ENCODE measurements at places on chromosomes 2 and 18.

- peak; percentile 51 for DNase-seq
Measured at GRCh38 chr2:96760986-96761832, 507 bp downstream of the CNNM4 start.

GRCh38 chr2:74074487-74074886 is 73.2 kb downstream of the BOLA3 start:
- no peak for DNase-seq

DNA sequence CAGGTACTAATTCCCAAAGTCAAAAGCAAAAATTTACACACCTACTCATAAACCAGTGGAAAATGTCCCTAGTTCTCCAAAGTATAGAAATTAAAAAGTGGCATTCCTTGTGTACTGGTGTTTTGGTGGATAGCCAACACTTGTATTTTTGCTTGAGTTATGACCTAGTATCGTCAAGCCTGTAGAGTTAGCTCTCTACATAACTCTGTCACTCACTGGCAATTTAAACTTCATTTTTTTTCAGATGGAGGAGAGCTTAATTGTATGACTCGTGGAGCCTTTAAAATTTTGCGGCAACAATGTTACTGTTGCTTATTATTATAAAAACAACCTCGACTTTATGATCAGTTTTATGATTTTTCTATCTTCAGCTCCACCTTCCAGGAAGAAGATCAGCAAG is 58.7 kb downstream of the ITGB6 start:
- DNase-seq: no peak

DNA sequence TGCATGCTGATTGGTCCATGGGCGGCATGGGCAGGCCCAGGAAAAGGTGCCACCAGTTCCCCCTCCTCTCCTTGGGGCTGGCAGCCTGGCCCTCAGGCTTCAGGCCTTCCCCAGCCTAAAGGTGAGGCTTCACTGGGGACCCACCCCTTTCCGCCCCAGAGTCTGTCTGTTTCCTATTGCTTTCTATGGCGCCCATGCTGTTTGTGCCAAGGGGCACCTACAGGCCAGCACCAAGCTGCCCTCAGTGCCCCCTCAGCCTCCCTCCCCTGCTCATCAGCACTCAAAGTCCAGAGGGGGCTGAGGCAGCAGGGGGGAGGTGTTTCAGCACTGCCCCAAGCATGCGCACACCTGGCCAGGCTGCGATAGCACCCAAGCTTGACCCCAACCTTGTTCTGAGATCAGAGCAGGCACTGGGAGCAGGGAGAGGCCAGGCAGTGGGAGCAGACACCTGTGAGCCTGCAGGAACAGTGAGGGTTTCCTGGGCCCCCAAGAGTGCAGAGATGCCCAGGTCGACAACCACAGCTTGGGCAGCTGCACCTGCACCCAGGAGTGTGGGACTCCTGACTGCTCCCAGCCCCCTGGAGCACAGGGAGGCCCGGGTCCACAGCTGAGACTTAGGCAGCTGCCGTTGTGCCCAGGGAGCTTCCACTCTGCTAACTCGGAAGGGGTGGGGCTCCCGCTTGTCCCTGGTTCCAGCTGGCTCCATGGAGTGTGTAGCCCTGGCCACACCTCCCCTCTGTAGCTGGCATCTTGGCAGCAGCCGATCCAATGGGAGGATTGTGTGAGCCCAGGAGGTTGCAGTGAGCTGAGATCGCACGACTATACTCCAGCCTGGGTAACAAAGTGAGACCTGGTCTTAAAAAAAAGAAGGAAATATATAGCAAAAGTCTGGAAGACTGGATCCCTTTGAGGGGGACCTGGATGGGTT is 69.1 kb downstream of the NCAPH start:
- no peak for DNase-seq

- no peak for DNase-seq
Measured at GRCh38 chr18:46068763-46069162, 3.3 kb downstream of the PSTPIP2 start.

GRCh38 chr18:13275075-13275474 is 56.5 kb downstream of the LDLRAD4 start:
- no peak for DNase-seq

DNA sequence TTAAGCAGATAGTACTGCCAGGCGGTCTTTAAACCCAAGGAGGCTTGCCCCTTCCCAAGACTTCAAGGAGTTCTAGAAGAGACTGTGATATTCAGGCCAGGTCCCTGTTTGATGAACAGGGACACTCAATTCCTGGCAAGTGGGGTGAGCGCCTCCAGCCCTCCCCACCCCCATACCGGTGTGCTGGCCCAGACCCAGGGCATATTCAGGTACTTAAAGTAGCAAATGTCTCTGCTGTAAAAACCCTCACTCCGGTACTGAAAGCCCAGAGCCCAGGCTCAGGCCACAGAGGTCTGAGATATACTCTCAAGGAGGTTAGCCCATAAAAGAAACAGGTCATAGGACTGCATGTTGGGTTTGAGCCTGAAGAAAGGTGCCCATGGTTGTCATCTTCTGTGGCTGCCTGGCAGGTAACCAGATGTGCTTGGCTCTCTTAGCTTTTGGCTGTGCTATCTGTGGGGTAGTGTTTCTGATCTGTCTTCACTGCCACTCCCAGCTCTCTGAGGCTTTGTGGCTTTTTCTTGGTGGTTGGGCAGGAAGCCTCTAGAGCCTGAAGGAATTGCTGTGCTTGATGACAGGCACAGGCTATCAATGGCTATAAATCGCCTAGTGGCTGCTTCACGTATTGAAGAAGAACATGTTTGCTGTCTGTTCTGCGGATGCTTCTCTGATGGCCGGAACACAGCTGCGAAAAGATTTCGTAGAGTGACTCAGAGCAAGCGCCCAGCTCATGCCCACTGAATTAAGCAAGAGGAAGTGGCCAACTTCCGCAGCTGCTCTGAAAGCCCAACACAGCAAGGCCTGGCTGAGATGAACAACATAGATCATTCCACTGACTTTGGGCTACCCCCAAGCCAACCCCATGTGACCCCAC is 63.3 kb upstream of the ALPP start:
- DNase-seq: peak; percentile 98

GRCh38 chr2:149679286-149679685 is 91.7 kb upstream of the MMADHC start:
- peak; percentile 39 for DNase-seq

DNA sequence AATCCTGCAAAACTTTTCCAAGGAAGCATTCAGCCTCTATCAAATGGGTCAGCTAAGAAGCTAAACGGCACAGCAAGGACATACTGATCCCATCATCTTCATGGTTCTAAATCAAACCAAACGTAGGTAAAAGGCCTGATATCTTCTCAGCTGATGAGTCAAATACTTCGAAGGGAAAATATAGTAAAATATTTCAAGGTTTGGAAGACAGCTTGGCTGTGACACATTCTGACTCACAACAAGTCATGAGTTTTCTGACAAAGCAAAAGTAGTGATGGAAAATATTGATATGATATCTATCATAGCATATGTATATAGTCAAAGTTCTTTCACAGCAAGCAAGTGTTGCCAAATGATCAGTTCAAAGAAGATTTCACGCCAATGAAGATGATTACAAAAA is 31.5 kb downstream of the DOCK10 start:
- peak; percentile 80 for DNase-seq

GRCh38 chr2:66531567-66531966 is 96.6 kb downstream of the MEIS1 start:
- no peak for DNase-seq

DNA sequence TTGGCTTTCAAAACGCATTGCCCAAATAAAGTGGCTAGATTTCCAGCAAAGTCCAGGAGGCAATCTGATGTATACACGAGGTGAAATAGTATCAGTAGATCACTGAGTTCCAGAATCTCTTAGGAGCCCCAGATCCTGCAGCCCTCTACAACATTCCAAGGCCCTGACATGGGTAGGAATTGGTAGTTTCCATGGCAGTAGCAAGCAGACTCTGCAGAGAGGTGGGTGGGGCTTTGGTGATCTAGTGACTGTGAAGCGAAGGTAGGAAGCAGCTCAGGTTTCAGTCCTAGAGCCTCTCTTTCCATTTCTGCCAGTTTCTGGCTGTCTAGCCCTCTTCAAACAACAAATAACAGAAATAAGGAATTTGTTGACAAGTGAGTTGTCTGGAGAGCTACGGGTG is 13.8 kb upstream of the SGPP2 start:
- DNase-seq: no peak

GRCh38 chr18:46767217-46767616 is 10.4 kb upstream of the ST8SIA5 start:
- DNase-seq: no peak

DNA sequence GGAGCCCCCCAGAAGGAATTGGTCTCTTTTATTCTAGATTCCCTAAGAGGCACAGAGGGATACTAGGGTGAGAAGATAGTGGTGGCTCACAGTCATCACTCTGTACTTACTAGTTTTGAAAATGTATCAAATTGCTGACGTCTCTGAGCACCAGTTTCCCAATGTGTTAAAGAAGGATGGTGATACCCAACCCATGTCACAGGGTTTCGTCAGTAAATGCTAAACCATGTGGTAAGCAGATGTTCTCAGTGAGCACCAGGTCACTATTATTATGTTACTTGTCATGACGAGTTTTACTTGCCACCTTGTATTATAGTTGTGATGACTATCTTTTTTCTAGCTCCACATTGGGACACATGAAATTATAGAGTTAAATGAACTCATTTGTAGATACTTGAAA is 54.7 kb downstream of the NEDD4L start:
- DNase-seq: peak; percentile 41

DNA sequence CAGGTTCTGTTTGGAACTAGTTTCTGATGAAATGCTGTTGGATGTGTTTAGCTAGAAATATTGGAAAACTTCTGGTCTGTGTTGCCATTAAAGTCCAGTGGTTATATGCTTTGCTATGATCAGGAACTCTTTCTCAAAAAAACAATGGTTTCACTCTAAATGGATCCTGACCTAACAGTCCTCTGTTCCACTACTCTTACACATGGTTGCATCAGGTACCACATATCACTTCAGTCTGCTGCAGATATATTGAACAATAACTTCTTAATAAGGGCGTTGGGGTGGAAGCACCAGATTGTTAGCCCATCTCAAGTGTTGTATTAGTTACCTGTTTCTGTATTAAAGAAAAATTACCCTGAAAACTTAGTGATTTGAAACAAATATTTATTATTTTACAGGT is 676.6 kb upstream of the GCFC2 start:
- DNase-seq: no peak

- DNase-seq: no peak
Measured at GRCh38 chr2:156538083-156538504, 101.9 kb downstream of the GPD2 start.

DNA sequence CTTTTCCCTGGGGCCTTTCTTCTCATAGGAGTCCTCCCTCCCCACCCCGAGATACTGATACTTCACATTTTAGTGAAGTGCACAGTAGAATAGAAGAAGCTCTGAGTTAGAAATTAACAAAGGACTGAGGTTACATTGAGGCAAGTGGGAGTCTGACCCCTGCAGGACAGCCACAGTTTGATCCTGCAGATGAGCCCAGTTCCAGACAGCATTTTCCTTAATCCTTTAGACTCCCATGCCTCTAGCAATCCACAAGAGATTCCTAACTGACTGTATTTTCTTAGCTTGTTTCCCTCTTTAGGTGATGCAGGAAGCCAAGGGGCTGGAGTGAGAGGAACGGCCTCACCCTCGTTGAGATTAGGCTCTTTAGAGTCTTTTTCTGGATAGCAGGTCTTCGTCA is 204.0 kb downstream of the CYRIA start:
- no peak for DNase-seq

GRCh38 chr2:118988706-118989105 is 46.7 kb downstream of the MARCO start:
- DNase-seq: no peak

GRCh38 chr2:112827009-112827408 is 9.6 kb downstream of the IL1B start:
- no peak for DNase-seq

- DNase-seq: no peak
Measured at GRCh38 chr2:41870265-41870585, 177.6 kb upstream of the PKDCC start.

DNA sequence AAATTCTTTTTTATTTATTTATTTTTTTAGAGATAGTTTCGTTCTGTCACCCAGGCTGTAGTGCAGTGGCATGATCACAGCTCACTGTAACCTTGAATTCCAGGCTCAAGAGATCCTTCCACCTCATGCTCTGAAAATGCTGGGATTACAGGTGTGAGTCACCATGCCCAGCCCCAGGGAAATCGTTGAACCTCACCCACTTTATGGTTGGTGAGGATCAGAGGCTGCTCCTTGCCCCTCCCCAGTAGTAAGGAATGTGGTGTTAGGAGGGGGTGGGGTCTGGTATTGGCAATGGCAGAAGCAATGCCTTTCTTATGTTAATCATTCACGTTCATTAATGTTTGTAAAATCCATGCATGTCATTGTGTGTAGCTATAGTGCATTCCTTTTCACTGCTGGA is 161.9 kb downstream of the SUCLG1 start:
- peak; percentile 32 for DNase-seq

GRCh38 chr2:2332381-2332780 is 1.3 kb upstream of the MYT1L start:
- DNase-seq: no peak

- no peak for DNase-seq
Measured at GRCh38 chr2:13488965-13489364, 772.2 kb downstream of the TRIB2 start.

DNA sequence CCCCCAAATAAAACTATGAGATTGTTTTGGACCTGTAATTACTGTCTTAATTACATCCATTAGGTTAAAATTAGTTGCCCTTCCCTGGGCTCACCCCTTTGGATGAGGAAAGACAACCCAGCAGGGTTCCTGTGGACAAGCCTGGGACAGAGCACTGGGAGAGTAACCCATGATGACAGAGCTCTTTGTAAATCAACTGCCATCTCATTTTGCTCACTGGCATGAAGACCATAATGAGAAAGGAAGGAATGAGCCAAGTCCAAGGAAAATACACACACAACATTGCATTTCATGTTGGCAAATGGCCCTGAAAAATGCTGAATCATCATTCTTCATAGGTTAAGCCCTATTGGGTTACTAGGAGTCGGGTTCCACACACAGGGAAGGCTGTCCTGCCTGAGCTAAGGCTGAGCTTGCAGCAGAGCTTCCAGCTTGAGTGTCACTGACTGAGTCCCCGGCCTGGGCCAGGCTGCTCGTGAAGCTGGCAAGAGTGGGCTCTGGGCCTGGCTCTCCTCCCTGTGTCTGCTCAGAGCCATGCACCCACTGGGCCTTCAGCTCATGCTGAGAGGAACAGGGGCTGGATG is 94.1 kb upstream of the ACAA2 start:
- DNase-seq: no peak

DNA sequence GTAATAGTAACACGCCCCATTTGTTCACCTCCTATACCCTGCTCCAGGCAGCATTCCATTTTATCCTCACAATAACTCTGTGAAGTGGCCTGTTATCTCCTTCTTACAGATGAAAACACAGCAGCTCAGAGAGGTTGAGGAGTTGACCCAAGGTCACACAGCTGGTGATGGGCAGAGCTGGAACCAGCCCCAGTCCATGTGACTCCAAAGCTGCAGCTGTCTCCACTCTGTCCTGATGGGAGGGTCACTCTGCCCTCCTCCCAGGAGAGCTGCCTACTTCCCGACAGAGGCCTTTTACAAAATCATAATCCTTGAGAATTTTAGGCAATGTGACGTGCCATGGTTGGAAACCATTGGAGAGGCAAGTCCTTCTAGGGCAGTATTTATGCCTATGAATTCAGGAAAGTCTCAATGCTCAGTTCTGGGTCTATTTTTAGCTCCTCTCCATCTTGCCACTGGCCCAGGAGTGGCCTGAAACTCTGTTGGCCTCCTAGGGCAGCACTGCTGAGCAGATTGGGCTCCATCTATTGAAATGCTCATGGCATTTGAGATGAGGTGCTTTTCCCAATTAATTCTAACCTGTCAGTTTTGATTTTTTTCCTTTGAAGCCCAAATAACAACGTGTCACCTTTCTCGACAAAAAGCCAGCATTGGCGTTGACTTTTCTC is 162.0 kb upstream of the MSH6 start:
- DNase-seq: no peak

- DNase-seq: peak; percentile 4
Measured at GRCh38 chr18:68083131-68083530, 566.6 kb upstream of the DSEL start.
